Prostate gland (tissue), 2 donors: ENCODE measurements at places on chromosomes 5 and 9. TPM values are rescaled to one million over a fixed set of nuclear protein-coding genes. Genes with fewer than 3 reads are reported as not detected.

Gene SPATA31A3
- not detected for total RNA-seq

Gene CLIC3
- 4.2 TPM for total RNA-seq

Gene ZNF883
- 5.2 TPM for total RNA-seq

Gene PCDH1
- total RNA-seq: 81.1 TPM

Gene AK8
- 4.1 TPM for total RNA-seq

Gene CARTPT
- 1.5 TPM for total RNA-seq

Gene SLC34A3
- 0.57 TPM for total RNA-seq

Gene GFI1B
- not detected for total RNA-seq
